B cell (primary cell): ENCODE measurements at places on chromosomes 5 and 9. TPM values are rescaled to one million over a fixed set of nuclear protein-coding genes. Genes with fewer than 3 reads are reported as not detected.
A peak's percentile ranks its signal among the peaks of the same experiment; 100 is the strongest.

GRCh38 chr5:58348996-58349728 is 110.7 kb downstream of the PLK2 start:
- no peak overlapping the region for H3K27ac ChIP-seq
- H3K27me3 ChIP-seq, result no peaks in the 10 kb centered on the region
- H3K4me3 ChIP-seq, result no peak overlapping the region
- no peaks in the 10 kb centered on the region for H3K36me3 ChIP-seq
- DNase-seq, result no peak

Gene SLC6A19
- not detected in 2 replicates for total RNA-seq

DNA sequence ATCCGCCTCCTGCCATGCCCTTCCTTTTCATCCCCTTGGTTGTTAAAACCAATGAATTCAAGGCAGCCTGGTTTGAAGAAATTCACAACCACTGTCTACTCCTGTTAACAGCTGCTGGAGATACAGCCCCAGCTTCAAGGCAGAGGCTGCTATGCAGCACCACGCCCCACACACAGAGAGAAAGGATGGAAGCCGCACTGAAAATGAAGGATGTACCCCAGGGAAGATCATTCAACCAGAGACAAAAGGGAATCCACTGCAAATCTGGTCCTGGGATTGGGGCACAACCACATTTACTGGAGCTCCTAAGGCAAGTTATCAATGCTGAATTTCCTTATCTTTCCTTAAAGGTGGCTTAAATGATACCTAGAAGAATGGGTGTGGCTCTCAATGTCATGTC is 58.7 kb downstream of the DPYSL3 start:
- H3K4me1 ChIP-seq, result peaks cover 19% of the 10 kb centered on the region
- no peak for DNase-seq
- H3K36me3 ChIP-seq, result no peaks in the 10 kb centered on the region
- no peak overlapping the region for H3K4me3 ChIP-seq
- H3K27me3 ChIP-seq, result no peaks in the 10 kb centered on the region
- no peak overlapping the region for H3K27ac ChIP-seq

GRCh38 chr9:106953174-106953573 is 90.2 kb downstream of the ZNF462 start:
- no peak overlapping the region for H3K4me3 ChIP-seq
- DNase-seq, result no peak
- no peaks in the 10 kb centered on the region for H3K4me1 ChIP-seq
- no peaks in the 10 kb centered on the region for H3K27me3 ChIP-seq
- no peak overlapping the region for H3K27ac ChIP-seq

- H3K27me3 ChIP-seq, result no peaks in the 10 kb centered on the region
- no peak for DNase-seq
- no peaks in the 10 kb centered on the region for H3K4me1 ChIP-seq
- no peak overlapping the region for H3K27ac ChIP-seq
- no peaks in the 10 kb centered on the region for H3K36me3 ChIP-seq
- no peak overlapping the region for H3K4me3 ChIP-seq
Measured at GRCh38 chr9:134501761-134502265, 139.8 kb upstream of the COL5A1 start.

DNA sequence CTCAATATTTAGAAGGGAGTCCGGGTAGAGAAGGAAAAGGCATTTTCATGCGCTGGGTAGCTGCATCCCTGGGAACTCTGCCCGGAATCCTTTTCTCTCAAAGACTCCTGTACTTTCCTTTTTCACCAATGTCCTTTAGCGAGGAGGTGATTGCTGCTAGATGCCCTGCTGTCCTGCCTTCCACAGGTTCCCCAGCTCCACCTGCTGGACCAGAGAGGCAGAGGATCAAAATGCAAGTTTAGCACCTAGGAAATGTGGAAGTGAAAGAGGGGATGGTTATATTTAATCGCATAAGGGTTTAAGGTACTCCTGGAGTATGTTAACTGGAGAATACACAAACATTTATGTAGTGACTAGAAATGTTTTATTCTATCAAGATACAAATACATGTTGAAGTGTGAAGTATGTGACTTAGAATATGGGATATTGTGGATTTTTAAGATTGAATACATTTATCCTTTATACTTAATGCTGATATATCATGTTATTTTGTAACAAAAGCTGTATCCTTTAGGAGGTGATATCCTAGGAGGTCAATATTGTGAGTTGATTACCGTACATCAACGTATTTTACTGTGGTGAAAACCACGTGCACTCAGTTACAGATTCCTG is 145.7 kb downstream of the ARHGAP26 start:
- H3K4me1 ChIP-seq, result peaks cover 6% of the 10 kb centered on the region
- no peak overlapping the region for H3K27ac ChIP-seq
- no peak overlapping the region for H3K4me3 ChIP-seq
- H3K27me3 ChIP-seq, result no peaks in the 10 kb centered on the region
- no peaks in the 10 kb centered on the region for H3K36me3 ChIP-seq
- peak; percentile 52 for DNase-seq

DNA sequence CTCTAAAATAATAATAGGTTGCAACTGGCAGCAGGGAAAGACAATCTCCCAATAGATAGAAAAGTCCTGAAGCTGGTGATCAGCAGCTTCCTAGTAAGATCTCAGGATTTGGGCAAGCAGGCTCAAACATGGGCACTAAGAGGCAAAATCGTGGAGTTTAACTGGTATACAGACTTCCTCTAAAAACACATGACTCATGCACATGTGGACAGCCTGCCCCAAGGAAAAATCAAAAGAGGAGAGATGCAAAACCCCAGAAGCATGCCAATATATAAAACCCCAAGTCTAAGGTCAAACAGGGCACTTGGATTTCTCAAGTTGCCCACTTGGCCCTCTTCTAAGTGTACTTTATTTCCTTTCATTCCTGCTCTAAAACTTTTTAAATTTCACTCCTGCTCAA is 62.8 kb downstream of the CDKN2A start:
- no peaks in the 10 kb centered on the region for H3K36me3 ChIP-seq
- no peak for DNase-seq
- H3K27me3 ChIP-seq, result no peaks in the 10 kb centered on the region
- H3K27ac ChIP-seq, result no peak overlapping the region
- no peak overlapping the region for H3K4me3 ChIP-seq
- H3K4me1 ChIP-seq, result no peaks in the 10 kb centered on the region

DNA sequence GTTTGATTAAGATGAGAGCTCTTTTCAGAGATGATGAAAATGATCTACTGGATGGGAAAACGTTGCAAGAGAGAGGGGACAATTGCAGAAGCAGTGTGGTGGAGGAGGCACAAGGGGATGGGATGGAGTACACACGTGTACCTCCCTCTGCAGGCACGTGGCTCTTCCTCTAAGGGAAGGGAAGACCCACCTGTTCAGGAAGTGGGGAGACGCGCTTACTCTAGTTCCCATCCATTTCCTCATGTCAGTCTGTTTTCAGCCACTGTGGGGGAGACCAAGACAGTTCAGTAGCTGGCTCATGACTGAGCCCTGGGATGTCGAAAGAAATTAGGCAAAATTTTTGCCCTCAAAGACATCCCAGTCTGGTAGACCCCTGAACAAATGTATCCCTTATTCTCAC is 619.2 kb upstream of the CLINT1 start:
- H3K36me3 ChIP-seq, result no peaks in the 10 kb centered on the region
- H3K27me3 ChIP-seq, result no peaks in the 10 kb centered on the region
- H3K4me1 ChIP-seq, result peaks cover 4% of the 10 kb centered on the region
- no peak overlapping the region for H3K4me3 ChIP-seq
- no peak overlapping the region for H3K27ac ChIP-seq
- DNase-seq, result no peak

DNA sequence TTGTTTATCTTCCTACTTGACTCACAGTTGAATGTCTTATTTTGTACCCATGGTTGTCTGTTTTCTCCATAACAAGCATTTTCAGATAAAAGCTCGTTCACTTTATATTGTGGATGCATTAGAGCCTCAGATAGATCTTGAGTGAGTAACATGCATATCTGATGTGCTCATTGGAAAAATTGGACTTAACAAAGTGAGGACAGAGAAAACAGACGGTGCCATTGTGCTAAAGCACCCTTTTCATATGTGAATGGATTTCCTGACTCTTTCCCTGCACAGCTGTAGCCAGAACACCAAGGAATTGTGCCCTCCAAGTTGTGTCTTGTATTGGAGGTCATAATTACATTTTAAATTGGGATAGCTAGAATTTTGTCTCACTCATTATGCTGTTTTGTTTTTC is 325.8 kb upstream of the MEF2C start:
- no peak for DNase-seq
- no peaks in the 10 kb centered on the region for H3K4me1 ChIP-seq
- H3K27me3 ChIP-seq, result no peaks in the 10 kb centered on the region
- no peaks in the 10 kb centered on the region for H3K36me3 ChIP-seq
- H3K27ac ChIP-seq, result no peak overlapping the region
- no peak overlapping the region for H3K4me3 ChIP-seq

- H3K36me3 ChIP-seq, result no peaks in the 10 kb centered on the region
- H3K27me3 ChIP-seq, result peaks cover 2% of the 10 kb centered on the region
- H3K4me1 ChIP-seq, result no peaks in the 10 kb centered on the region
- no peak overlapping the region for H3K27ac ChIP-seq
- DNase-seq, result no peak
Measured at GRCh38 chr5:136004436-136004835, 24.4 kb upstream of the TGFBI start.

DNA sequence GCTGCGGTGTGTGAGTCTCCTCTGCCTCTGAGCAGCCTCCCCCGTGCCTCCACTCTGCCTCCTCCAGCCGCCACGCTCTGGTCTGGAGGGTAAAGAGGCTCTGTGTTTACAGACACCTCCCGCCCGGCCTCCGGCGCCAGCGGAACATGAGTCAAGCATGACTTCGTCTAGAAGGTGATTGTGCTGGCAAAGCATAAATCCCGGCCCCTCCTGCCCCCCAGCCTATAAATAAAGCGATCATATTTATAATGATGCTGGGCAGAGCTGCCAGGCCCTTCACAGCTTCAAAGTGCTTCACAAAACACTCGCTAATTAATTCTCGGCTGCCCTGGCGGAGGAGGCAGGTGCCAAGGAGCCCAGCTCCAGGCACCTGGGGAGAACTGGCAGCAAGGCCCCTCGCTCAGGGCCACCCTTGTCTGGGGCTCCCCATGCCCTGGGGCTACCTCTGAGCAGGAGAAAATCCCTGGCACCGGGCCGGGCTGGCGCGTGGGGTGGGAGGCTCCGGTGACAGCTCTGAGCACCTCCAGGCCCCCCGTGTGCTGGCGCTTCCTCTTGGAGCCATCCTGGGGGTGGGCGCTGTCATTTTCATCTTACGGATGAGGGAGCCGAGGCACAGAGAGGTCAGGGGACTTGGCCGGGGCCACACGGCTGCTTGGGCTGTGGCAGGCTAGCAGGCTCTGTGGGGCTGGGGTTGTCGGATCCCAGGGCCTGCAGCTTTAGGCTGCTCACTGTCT is 87.8 kb downstream of the RXRA start:
- H3K27me3 ChIP-seq, result no peaks in the 10 kb centered on the region
- H3K4me3 ChIP-seq, result no peak overlapping the region
- H3K27ac ChIP-seq, result no peak overlapping the region
- no peaks in the 10 kb centered on the region for H3K4me1 ChIP-seq
- peaks cover 2% of the 10 kb centered on the region for H3K36me3 ChIP-seq
- DNase-seq, result no peak

DNA sequence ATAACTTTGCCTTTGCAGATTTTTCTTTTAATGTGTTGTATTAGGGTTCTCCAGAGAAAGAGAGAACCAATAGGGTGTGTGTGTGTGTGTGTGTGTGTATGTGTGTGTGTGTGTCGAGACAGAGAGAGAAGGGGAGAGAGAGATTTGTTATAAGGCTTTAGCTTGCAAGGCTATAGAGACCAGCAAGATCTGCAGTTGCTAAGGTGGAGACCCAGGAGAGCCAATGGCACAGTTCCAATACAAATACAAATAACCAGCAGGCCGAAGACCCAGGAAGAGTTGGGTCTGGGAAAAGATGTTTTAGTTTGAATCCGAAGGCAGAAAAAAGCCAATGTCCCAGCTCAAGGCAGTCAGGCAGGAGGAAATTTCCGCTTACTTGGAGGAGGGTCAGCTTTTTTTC is 23.0 kb downstream of the TMOD1 start:
- DNase-seq, result no peak
- H3K4me3 ChIP-seq, result no peak overlapping the region
- no peaks in the 10 kb centered on the region for H3K36me3 ChIP-seq
- no peaks in the 10 kb centered on the region for H3K4me1 ChIP-seq

GRCh38 chr5:140553657-140554056 is 3.6 kb downstream of the SRA1 start:
- H3K27me3 ChIP-seq, result no peaks in the 10 kb centered on the region
- peak overlapping the region; percentile 20 for H3K27ac ChIP-seq
- no peaks in the 10 kb centered on the region for H3K36me3 ChIP-seq
